Thyroid gland (tissue), 4 donors: ENCODE measurements at places on chromosomes 5 and 9.

DNA sequence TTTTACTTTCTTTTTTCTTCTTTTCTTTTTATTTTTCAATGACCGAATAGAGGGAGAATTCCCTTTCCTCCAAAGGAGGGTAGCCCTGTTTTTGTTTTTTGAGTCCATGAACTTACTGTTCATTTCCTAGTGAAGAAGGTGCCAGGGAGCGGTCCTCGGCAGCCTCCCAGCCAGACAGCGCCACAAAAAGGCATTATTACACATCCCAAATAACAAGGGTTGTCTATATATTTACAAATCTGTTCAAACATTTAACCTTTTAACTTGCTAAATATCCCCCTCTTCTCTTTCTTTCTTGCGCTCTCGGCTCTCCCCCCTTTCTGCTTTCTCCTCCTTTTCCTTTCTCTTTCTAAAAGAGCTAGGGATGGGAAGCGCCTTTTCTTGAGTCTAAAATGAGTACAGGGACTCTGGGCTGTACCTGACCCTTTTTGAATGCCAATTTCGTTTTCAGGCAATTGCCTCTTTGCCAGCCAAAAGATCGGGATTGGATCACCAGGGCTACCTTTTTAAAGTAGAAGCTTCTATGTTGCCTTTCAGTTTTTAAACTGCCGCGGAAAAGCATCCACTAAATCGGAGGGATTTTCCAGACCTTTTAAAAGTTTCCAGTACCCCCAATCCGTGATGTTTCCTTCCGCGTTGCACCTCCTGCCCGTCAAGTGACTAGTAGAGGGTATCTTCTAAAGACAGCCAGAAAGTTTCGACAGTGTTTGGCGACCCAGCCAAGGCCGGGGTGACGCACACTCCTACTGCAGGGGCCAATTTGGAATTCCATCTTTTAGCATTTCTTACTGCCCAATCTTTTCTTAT lies 125.6 kb downstream of the TMEM161B start:
- no peak for DNase-seq
- H3K27ac ChIP-seq: no peak overlapping the region
- H3K4me3 ChIP-seq: no peak overlapping the region
- no peaks in the 10 kb centered on the region for H3K36me3 ChIP-seq

GRCh38 chr5:134070725-134071613 lies 43.5 kb upstream of the TCF7 start:
- peak; percentile 29 for DNase-seq
- no peaks in the 10 kb centered on the region for H3K27me3 ChIP-seq
- H3K4me3 ChIP-seq: peak overlapping the region; percentile 19
- peaks cover 7% of the 10 kb centered on the region for H3K4me1 ChIP-seq

GRCh38 chr9:115439641-115440040 lies 321.7 kb upstream of the TNC start:
- H3K4me3 ChIP-seq: no peak overlapping the region
- H3K4me1 ChIP-seq: no peaks in the 10 kb centered on the region
- no peaks in the 10 kb centered on the region for H3K36me3 ChIP-seq
- DNase-seq: no peak

DNA sequence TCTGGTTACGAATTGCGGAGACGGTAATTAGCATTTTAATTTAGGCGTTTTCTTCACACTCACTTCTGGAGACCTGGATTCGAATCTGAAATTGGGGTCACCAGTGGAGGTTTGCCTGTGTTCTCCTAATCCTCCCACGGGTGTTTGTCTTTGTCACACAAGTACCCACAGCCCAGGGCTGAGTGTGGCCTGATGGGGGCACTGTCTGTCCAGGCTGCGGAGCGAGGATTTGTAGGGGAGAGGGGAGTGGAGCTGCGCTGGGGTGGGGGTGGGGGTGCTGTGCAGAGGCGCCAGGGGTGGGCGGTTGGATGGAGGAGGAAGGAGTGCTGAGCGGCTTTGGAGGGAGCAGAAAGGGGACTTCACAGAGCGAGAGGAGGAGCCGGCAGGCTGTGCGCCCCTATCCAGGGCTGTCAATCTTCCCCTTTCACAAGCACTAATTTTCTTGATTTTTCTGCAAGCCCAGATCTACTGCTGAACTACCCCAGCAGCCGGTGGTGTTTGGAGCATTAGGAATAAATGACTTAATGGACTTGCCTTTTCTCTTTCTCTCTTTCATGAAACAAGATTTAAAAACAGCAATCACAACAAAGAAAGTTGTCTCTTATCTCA lies 53.1 kb downstream of the TSPAN17 start:
- H3K27me3 ChIP-seq: no peaks in the 10 kb centered on the region
- H3K4me1 ChIP-seq: no peaks in the 10 kb centered on the region
- DNase-seq: no peak
- H3K27ac ChIP-seq: no peak overlapping the region
- no peaks in the 10 kb centered on the region for H3K36me3 ChIP-seq

GRCh38 chr9:6356904-6357303 lies 28.7 kb downstream of the TPD52L3 start:
- H3K4me1 ChIP-seq: no peaks in the 10 kb centered on the region
- no peaks in the 10 kb centered on the region for H3K36me3 ChIP-seq
- DNase-seq: no peak
- H3K27ac ChIP-seq: no peak overlapping the region
- H3K4me3 ChIP-seq: no peak overlapping the region

DNA sequence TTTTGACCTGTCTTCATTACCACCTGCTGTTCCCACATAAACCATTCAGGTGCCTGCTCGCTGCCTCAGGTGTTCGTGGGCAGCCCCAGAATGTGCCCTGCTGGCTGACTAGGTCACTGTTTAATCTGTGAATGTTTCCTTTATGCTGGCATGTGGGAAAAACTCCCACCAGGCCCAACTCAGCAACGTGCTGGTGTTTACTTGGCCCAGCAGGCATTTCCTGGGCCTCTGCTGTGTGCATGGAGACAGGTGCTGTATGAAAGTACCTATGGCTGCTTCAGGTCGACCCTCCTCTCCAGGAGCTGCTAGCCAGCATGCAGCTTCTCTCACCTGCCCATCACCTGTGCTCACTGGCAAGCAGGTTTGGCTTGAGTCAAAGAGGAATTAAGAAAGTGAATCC lies 65.8 kb downstream of the RAD23B start:
- no peaks in the 10 kb centered on the region for H3K27me3 ChIP-seq
- H3K4me3 ChIP-seq: no peak overlapping the region
- no peaks in the 10 kb centered on the region for H3K4me1 ChIP-seq

DNA sequence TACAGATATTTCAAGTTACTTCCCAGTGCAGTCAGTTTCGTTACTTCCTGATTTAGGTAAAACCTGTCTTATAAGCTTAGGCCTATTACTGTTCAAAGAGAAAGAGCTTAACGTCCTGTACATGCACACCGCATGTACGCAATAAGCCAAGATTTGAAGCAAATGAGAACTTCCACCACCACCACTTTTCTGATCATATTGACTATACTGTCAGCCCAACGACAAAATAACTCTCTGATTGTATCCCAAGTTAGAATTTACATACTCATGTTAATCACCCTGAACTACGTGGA lies 5.1 kb downstream of the NFIB start:
- H3K27ac ChIP-seq: no peak overlapping the region
- no peaks in the 10 kb centered on the region for H3K27me3 ChIP-seq
- H3K4me3 ChIP-seq: no peak overlapping the region

DNA sequence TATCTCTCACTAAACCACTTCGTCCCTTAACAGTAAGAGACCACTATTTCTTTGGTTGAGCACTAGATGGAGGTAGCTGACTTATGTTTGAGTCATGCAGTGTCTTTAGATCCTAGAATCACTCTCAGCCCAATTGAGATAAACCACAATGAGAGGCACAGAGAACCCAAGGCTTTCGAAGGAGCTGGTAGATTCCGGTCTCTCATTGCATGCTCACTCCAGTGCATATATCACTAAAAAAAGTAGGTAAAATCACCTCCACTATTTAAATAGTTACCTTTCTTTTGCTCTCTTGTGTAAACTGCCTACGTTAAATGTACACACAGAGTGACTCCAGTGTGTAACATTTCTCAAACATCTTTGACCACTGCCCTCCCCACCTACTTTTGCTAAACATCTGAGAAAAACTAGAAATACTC lies 27.6 kb downstream of the ACTL7A start:
- DNase-seq: no peak
- no peaks in the 10 kb centered on the region for H3K4me1 ChIP-seq
- no peak overlapping the region for H3K27ac ChIP-seq
- H3K36me3 ChIP-seq: peaks cover 48% of the 10 kb centered on the region
- no peak overlapping the region for H3K4me3 ChIP-seq
- no peaks in the 10 kb centered on the region for H3K27me3 ChIP-seq

GRCh38 chr5:82525626-82526025 lies 247.5 kb upstream of the RPS23 start:
- H3K4me1 ChIP-seq: no peaks in the 10 kb centered on the region
- H3K36me3 ChIP-seq: no peaks in the 10 kb centered on the region
- H3K27ac ChIP-seq: no peak overlapping the region

GRCh38 chr5:151819830-151820229 lies 48.1 kb downstream of the G3BP1 start:
- no peak overlapping the region for H3K4me3 ChIP-seq
- H3K36me3 ChIP-seq: no peaks in the 10 kb centered on the region
- no peak overlapping the region for H3K27ac ChIP-seq
- H3K27me3 ChIP-seq: no peaks in the 10 kb centered on the region
- peaks cover 9% of the 10 kb centered on the region for H3K4me1 ChIP-seq

GRCh38 chr5:163770625-163771024 lies 265.2 kb downstream of the MAT2B start:
- no peaks in the 10 kb centered on the region for H3K36me3 ChIP-seq
- no peak overlapping the region for H3K4me3 ChIP-seq
- no peak overlapping the region for H3K27ac ChIP-seq
- no peaks in the 10 kb centered on the region for H3K27me3 ChIP-seq
- DNase-seq: no peak

- H3K27ac ChIP-seq: no peak overlapping the region
- H3K4me3 ChIP-seq: no peak overlapping the region
- H3K27me3 ChIP-seq: no peaks in the 10 kb centered on the region
- no peaks in the 10 kb centered on the region for H3K36me3 ChIP-seq
- DNase-seq: no peak
Measured at GRCh38 chr5:33228149-33228548, 212.6 kb upstream of the TARS1 start.

GRCh38 chr9:2286825-2287455 lies 271.8 kb downstream of the SMARCA2 start:
- H3K36me3 ChIP-seq: no peaks in the 10 kb centered on the region
- H3K27ac ChIP-seq: no peak overlapping the region
- no peak for DNase-seq
- no peak overlapping the region for H3K4me3 ChIP-seq
